ENCODE measurements at places on chromosomes 2 and 18.
A peak's percentile ranks its signal among the peaks of the same experiment; 100 is the strongest.

GRCh38 chr2:123513351-123513750 lies 511.7 kb upstream of the CNTNAP5 start:
- DNase-seq: peak; percentile 21

- no peak for DNase-seq
Measured at GRCh38 chr2:240419271-240419670, 16.2 kb upstream of the GPC1 start.

GRCh38 chr18:67731851-67732250 lies 215.3 kb upstream of the DSEL start:
- peak; percentile 22 for DNase-seq

DNA sequence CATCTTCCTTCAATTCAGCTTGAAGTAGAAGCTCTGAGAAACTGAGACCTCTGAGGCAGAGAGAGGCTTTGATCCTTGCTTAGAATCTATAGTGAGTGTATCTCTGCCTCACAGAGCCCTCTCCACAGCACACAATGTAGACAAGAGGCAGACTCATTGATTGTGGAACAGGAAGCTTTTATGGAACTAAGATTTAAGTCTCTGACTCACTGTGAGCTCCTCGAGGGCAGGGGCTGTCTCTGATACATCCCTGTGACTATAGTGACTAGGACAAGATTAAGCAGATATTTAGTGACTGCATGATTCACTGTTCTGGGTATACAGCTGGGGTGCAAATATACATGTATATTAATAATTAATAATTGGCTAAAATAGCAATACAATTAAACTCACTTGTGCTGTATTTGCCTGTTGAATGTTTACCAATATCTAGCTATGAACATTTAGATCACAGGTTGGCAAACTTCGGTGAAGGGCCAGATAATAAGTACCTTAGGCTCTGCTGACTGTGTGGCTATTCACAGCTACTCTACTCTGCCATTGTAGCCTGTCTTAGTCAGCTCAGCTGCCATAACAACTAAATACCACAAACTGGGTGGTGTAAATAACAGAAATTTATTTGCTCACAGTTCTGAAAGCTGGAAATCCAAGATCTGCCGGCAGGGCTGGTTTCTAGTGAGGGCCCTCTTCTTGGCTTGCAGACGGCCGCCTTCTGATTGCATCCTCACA lies 54.4 kb downstream of the ARHGEF4 start:
- no peak for DNase-seq

- DNase-seq: peak; percentile 7
Measured at GRCh38 chr2:200655918-200656580, 70.2 kb downstream of the AOX1 start.

Measured in eye (tissue), 1 donor.